ENCODE measurements at places on chromosomes 2 and 18.

DNA sequence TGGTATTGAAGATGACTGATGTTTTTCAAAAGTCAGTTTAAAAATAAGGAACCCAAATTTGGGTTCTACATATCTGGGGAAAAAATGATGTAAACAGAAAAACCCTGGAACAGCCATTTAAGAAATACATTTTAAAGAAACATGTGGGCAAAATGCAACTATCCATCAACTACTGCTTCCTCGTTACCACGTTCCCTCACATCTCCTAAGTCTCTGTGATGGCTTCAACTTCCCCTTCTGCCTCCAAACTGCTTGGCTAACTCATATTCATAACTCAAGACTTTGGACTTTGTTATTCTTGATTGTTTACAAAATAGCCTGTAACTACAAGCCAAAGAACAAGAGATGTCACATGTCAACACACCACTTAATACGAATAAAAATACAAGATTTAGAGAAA is 116.3 kb downstream of the DYM start:
- no peaks in the 10 kb centered on the region for H3K27me3 ChIP-seq
- H3K36me3 ChIP-seq = peaks cover 3% of the 10 kb centered on the region
- no peak for DNase-seq
- H3K27ac ChIP-seq = no peak overlapping the region

- DNase-seq = no peak
- H3K27ac ChIP-seq = no peak overlapping the region
- no peaks in the 10 kb centered on the region for H3K4me1 ChIP-seq
Observed at GRCh38 chr18:74567822-74568221, 29.8 kb upstream of the ZNF407 start.

- no peak overlapping the region for H3K4me3 ChIP-seq
- no peak overlapping the region for H3K27ac ChIP-seq
- DNase-seq = no peak
Observed at GRCh38 chr18:50313031-50313607, 25.6 kb upstream of the CXXC1 start.

DNA sequence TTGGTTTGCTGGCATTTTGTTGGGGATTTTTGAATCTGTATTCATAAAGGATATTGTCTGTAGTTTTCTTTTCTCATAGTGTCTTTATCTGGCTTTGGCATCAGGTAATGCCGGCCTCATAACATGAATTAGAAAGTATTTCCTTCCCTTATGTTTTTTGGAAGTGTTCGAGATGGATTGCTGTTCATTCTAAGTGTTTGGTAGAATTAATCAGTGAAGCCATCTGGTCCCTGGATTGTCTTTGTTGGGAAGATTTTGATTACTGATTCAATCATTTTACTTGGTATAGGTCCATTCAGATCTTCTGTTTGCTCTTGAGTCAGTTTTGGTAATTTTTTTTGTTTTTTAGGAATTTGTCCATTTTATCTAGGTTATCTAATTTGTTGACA is 22.3 kb downstream of the KIAA1328 start:
- H3K36me3 ChIP-seq = peaks cover 22% of the 10 kb centered on the region
- no peak for DNase-seq
- H3K4me1 ChIP-seq = peaks cover 4% of the 10 kb centered on the region
- no peak overlapping the region for H3K4me3 ChIP-seq
- H3K27me3 ChIP-seq = no peaks in the 10 kb centered on the region
- H3K27ac ChIP-seq = no peak overlapping the region

Data from T-helper 2 cell treated with Interferon-gamma antibody and Interleukin-4, amounts not matched to agents 5 μg/mL and 100 μg/mL, for 36 hours (primary cell).